Activated T-helper 9 cell treated with anti-CD3 and anti-CD28 coated beads, Interleukin-2, amount 50 U/mL, for 16 hours (primary cell): ENCODE measurements at places on chromosomes 12 and 14.

DNA sequence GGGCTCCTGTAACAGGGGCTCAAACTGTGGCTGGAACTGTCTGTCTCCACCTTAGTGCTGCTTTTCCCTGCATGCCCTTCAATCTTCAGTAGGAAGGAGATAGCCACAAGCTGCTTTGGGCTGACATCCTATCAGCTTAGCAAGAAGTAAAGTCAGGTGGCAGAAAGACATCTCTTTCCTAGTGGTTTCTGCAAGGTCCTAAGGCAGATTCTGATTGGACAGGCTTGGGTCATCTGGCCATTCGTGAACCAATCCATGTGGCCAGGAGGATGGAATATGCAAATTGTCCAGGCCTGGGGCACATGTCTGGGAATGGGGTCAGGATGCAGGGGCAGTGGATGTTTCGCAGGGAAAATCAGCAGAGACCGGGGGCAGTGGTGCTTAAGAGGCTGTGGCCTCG lies 5.2 kb downstream of the RITA1 start:
- DNase-seq = no peak

DNA sequence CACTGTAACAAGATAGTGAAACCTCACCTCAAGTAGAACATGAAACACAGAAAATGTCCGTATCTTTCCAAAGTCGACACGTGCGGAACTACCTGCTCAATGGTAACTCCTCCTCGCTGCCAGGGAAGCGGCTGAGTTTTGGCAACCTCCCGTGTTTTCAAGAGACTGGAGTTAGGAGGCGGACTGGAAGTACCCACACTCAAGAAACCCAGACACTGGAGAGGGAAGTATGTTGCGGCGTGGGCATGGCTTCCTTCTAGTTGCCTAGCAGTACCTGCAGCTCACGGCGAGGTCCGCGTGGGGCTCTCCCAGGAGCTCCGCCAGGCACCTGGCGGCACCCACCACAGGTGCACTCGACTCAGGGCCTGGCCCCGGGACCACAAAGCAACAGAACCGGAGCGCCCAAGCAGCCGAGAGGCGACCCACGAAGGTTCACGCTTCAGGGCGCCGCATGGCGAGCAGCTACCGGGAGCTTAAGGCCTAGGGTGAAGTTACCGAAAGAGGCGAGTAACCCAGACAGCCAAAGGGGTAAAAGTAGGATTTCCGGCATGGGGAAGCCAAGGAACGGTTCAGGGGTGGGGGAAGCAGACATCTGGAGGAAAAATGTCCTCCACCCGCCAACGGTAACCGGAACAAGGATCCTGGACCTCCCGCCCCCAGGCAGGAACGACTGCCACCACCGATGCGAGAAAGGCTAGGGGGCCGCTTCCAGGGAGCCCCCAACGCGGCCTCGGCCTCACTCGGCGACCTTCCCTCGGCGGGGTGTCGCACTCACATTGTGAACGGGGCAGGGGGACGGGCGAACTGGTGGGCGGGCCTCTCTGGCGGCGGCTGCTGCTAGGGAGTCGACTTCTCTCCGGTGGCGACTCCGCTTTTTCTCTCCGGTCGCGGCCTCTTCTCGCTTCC lies 608 bp downstream of the PTGES3 start:
- DNase-seq = peak; percentile 46

DNA sequence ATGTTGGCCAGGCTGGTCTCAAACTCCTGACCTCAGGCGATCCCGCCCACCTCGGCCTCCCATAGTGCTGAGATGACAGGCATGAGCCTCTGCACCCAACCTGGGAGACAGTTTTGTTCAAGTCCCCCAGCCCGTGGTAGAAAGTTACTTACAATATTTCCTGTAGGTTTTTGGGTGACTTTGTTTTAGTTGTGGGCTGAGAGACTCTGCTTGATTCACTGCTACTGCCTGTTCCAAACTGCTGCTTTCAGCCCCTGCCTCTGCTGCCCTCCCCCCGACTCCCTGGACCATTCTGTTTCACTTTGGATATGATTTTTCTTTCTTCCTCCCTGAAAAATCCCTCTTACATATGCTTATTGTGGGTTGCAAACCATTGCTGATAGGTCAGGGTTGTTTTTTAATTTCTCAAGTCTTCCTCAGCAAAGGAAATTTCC lies 13.4 kb upstream of the PCNX1 start:
- no peak for DNase-seq

DNA sequence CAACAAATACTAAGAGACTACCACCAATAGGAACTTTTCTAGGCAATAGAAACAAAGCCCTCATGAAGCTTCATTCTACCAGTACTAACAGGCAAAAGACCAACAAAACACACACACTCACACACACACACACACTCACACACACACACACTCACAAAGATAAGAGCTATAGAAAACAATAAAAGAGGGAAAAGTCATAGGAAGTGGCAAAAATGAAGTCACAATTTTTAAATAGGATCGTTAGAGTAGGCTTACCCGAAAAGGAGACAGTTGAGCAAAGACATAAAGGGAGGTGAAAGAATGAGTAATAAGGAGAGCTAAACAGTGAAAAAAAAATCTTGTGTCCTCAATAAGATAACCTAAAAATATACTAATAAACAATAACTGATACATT lies 66.5 kb downstream of the C2CD5 start:
- no peak for DNase-seq

DNA sequence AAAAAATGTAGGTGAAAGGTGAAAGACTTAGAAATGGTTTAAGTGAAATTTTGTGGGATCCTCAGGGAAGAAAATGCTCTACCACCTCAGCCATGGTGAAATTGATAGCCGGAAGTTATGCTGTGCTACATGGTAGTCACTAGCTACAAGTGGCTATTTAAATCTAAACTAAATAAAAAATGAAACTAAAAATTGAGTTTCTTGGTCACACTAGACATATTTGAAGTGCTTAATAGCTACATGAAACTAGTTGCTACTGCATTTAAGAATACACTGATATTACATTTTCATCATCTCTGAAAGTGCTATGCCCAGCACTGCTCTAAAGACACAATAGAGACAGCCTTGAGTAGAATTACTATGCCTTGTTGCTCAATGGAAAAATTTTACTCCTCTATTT lies 10.3 kb upstream of the SLCO1B3 start:
- DNase-seq = no peak

- no peak for DNase-seq
Measured at GRCh38 chr14:103594265-103594664, 31.5 kb downstream of the COA8 start.

- DNase-seq = no peak
Measured at GRCh38 chr12:79199166-79199565, 334.6 kb downstream of the SYT1 start.

GRCh38 chr12:123908884-123909725 lies 63.5 kb downstream of the CCDC92 start:
- no peak for DNase-seq

DNA sequence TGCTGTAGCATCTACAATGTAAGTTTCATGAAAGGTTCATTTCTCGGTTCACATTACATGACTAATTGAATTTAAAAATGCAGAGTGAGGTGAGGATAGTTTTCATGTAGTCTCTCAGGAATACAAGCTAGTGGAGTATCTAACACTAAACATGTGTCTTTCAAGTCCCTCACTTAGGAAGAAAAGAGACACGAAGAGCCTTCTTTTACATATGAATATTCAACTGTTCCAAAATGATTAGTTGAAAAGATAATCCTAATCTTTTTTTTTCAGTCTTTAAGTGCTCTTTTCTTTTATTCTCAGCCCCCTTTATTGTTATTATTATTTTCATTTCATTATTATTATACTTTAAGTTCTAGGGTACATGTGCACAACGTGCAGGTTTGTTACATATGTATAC lies 10.8 kb downstream of the PRR4 start:
- DNase-seq = no peak

DNA sequence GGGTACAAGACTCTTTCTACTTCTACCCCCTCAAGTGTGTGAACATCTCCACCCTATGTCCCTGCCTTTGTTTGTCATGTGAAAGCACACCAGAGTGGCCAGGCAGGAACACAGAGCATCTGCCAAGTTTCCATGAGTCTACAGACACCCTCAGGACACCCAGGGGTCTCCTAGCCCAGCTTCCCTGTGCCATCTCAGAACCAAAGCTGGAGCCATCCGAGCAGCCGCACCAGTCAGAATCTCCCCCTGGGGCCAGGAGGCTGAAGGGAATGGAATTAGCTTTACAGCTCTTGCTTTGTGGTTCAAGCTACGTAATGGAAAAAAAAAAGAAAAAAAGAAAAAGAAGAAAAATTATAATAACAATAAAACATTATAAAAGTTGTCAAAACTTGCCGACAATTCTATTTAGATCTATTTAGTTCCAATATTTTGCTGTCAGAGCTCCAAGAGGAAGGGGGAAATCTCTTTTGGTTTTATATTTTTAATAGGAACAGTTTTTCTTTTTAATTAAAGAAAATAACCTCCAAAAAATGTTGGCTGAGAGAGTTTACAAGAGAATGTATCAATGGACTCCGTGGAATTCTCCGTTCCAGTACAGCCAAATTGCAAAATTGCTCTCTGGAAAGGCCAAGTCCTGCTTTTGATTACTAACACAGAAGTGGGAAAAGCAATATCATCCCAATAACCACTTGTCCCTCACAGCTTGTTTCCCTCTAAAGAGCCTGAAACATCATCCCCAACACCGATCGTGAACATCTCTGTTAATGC lies 37.1 kb downstream of the TBX5 start:
- no peak for DNase-seq

GRCh38 chr14:59371771-59372170 lies 93.4 kb downstream of the GPR135 start:
- no peak for DNase-seq

GRCh38 chr14:90815822-90816662 lies at the start of gene TTC7B:
Gene TTC7B, minus strand, starts transcription at chr14:90816430. Its CDS starts 135 bp downstream, at chr14:90816295.
- peak; percentile 9 for DNase-seq

- no peak for DNase-seq
Measured at GRCh38 chr14:58107947-58108552, 44.0 kb downstream of the ARMH4 start.

- DNase-seq = no peak
Measured at GRCh38 chr14:87063181-87063580, 929.8 kb downstream of the GALC start.

DNA sequence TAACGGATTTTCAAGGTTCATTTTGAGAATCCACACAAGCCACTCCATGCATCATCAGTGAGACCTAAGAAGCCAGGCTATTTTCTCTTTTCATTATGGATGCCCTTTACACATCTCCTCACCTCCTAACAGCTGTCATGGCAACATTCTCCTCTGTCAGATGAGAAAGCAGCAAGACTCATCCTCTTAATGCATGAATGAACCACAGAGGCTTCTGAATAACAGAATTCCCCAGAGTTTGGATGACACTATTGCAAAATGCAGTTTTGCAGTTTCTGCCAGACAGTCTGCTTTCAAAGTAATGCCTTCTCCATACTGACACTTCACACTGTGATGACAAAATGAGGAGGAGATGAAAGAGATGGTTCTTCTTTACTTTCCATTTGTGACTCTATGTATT lies 286.7 kb upstream of the GRIP1 start:
- no peak for DNase-seq

- DNase-seq = no peak
Measured at GRCh38 chr14:36659822-36660735, 1.6 kb upstream of the PAX9 start.

DNA sequence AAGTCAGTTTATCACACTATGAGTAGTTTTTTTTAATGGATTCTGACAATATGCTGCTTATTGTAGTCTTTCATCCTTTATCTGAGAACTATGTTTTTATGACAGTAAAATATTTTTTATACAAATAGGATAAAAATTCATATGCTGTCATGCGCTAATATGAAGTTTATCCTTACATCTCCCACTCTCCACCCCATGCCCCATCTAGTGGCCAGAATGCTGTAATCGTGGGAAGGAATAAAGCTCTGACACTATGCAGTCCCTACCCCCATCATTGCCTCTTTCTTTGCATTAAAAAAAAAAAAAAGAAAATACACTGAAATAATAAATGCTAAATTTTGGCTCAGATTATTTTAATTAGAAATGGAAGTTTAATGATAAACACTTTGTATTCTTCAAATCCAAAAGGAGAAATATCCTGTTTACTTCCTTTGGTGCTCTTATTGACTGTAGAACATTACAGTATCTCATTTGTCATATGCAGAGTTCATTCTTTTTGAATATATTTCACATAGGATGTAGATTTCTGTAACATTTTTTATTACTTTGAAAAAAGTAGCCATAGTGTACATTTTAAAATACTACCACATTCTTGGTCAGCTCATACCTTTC lies 145.9 kb upstream of the SLCO1C1 start:
- DNase-seq = no peak

- DNase-seq = no peak
Measured at GRCh38 chr12:42812086-42812485, 222.5 kb upstream of the PRICKLE1 start.

- DNase-seq = no peak
Measured at GRCh38 chr14:61841145-61841544, 78.9 kb downstream of the SNAPC1 start.

DNA sequence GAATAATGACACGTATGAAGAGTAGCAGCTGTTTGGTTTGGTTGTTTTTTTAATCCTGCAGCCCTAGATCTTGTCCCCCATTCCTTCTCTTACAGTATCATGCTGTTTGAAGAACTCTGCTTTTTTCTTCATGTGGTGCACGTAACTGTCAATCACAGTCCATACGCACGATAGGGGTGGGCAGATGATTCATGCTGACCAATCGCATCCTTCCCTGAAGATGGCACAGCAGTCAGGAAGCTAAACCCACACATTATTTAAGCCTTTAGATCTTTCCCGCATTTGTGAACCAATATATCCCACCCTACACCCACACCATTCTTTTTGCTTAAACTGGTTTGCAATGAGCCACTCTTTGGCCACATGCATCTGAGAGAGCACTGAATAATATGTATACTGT lies 158.9 kb upstream of the PLEKHA5 start:
- no peak for DNase-seq

GRCh38 chr12:102540815-102541385 lies 60.5 kb upstream of the IGF1 start:
- no peak for DNase-seq

GRCh38 chr12:53098354-53098981 lies 1.0 kb downstream of the IGFBP6 start:
- DNase-seq = no peak

DNA sequence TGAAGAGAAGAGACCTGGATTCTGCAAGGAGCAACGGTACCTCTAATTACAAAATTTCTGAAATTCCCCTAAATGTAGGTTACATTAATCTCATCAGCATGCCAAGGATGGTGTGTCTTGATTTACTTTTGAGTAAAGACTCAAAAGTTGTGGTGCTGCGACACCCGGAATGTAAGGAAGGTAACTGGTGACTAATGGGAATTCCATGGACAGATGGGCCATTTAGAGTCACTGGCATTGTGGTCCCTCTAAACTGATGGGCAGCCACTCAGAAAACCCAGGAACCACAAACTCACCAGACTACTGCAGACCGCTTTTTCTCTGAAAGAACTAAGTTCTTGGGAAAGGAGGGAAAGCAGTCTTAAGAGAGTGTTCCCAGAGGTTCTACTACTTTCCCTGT lies 32.8 kb downstream of the GRIN2B start:
- no peak for DNase-seq

- DNase-seq = no peak
Measured at GRCh38 chr12:47736216-47736615, 10.9 kb upstream of the ENDOU start.
